T-cell (primary cell): ENCODE measurements at places on chromosomes 16 and 17.

DNA sequence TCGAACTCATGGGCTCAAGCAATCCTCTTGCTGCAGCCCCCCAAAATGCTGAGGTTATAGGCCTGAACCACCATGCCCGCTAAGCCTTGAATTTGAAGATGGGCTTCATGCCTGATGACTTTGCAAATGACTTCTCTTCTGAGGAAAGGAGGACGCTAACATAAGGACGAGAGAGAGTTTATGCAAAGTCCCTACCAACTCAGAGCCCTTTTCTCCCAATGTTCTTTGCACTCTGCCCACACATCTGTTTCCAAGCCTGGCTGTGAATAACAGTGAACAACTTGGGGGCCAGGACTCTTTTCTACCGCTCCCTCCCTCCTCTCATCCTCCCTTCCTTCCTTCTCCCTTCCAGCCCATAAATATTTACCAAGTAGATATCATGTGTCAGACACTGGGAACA is 8.5 kb upstream of the NPIPB2 start:
- no peaks in the 10 kb centered on the region for H3K4me1 ChIP-seq
- DNase-seq, result no peak
- H3K4me3 ChIP-seq, result no peak overlapping the region
- H3K27me3 ChIP-seq, result no peaks in the 10 kb centered on the region
- H3K36me3 ChIP-seq, result no peaks in the 10 kb centered on the region

GRCh38 chr17:72599891-72600290 is 479.1 kb downstream of the SOX9 start:
- DNase-seq, result no peak
- H3K27me3 ChIP-seq, result no peaks in the 10 kb centered on the region
- H3K27ac ChIP-seq, result no peak overlapping the region
- no peaks in the 10 kb centered on the region for H3K4me1 ChIP-seq
- H3K36me3 ChIP-seq, result no peaks in the 10 kb centered on the region

GRCh38 chr16:3992297-3993051 is 112.0 kb upstream of the CREBBP start:
- peaks cover 4% of the 10 kb centered on the region for H3K36me3 ChIP-seq

GRCh38 chr16:76780556-76780955 is 410.4 kb upstream of the MON1B start:
- no peaks in the 10 kb centered on the region for H3K36me3 ChIP-seq
- no peak overlapping the region for H3K27ac ChIP-seq

GRCh38 chr17:45688353-45688752 is 95.8 kb upstream of the CRHR1 start:
- no peak overlapping the region for H3K4me3 ChIP-seq
- no peak for DNase-seq
- H3K27me3 ChIP-seq, result peaks cover 2% of the 10 kb centered on the region
- H3K27ac ChIP-seq, result no peak overlapping the region
